ENCODE measurements at places on chromosomes 4 and X.

GRCh38 chrX:109783701-109784079, 50.6 kb upstream of the ACSL4 start:
- DNase-seq, result no peak

DNA sequence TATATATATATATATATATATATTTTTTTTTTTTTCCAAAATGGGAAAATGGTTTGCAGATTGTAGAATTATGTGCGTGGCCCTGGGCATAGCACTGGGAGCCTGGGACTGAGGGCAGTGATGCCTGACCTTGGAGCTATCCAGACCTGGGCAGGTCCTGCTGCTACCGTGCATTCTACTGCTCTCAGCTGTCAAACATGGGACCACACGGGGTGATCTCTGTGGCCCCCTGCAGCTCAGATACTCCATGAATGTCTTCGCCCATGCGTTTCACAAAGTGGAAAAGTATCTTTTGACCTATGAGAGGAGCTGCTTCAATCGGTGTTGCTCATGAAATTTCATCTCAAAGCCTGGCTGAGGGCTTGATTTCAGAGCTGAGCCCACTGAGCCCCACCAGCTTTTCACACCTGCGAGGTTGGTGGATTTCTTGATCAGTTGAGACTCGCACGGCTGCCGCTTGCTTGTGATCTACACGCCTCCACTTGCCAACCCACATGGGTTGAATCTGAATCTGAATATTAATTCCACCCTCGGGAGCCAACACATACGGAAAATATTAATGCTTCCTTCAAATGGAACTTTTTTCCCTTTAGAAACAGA, 35.7 kb downstream of the ING2 start:
- no peak for DNase-seq

DNA sequence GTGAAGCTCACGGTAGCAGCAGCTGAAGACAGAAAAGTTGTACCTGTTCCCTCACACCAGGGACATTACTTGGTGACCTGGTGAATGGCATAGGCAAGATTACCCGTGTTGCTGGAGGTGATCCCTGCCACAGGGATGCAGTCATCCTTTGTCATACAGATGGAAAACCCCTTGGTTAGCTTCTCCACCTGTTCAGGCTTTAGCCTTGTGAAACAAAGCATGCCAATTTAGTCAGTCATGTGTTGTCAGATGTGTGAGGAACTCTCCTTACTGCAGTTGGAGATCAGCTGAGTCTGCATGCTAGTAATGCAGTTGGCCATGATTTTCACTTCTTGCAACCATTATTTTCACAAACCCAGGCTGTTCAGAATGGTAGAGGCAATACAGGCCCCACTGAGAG, 41.0 kb downstream of the AMELX start:
- DNase-seq, result no peak

- DNase-seq, result no peak
These were observed 18.0 kb upstream of the GABRB1 start for GRCh38 chr4:47013373-47013772.

DNA sequence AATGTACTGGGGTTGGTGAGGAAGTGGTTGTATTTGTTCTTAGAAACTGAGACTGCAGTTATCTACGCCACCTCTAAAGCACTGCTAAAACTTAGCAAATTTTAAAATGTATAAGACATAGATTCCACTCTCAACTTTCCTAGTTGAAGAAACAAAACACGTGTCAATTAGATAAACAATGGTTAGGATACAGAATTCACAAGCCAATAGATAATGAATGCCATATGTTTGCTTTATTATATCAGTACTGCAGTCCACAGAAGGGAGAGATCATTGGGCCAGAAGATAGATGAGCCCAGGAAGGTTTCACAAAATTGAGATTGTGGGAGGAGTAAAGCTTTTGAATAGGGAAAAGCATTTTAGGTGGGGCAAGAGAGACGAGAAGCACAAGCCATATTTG, 14.3 kb downstream of the TMEM33 start:
- DNase-seq, result no peak

All from SK-MEL-5 (cell line).